ENCODE measurements at places on chromosomes 7 and 10. TPM values are rescaled to one million over a fixed set of nuclear protein-coding genes. Genes with fewer than 3 reads are reported as not detected.

Gene TRIL
- 1.2 TPM for total RNA-seq

GRCh38 chr7:73919694-73920375 lies 58.9 kb downstream of the TMEM270 start:
- no peak for DNase-seq

GRCh38 chr7:2487586-2488271 lies 11.5 kb upstream of the GRIFIN start:
- DNase-seq = peak; percentile 48

- DNase-seq = no peak
Measured at GRCh38 chr10:35341521-35341920, 5.2 kb downstream of the CCNY start.

All from gastrocnemius medialis (tissue), 4 donors.